ENCODE measurements at places on chromosomes 7 and 10.

DNA sequence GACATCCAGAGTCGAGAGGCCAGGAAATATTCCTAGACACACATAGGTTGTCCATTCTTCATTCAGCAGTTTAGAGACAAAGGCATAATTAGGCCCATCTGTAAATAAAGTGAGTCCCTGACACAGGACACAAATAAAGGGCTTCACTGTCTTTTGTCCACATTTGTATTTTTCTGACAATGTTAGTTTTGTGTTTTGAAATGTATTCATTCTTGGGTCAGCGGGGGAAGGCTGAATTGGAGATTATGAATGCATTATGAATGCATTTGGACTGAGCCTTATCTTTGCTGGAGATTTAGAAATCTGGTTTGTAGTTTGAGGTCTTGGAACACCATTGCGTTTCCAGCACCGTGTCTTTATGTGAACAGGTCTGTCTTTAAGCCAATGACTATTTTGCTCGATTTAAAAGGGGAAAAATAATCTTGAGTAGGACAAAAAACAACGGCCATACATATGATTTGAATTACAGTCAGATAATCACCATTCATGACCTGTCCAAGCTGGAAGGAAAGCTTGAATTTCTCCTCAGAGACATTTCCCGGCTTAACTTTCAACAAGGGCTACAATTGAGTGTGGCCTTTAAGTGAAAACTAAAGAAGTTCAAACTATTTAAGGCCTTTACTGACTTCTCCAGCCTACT, 334.8 kb downstream of the WDR11 start:
- no peak for DNase-seq

GRCh38 chr10:27746397-27747095, 927 bp upstream of the MKX start:
- no peak for DNase-seq

DNA sequence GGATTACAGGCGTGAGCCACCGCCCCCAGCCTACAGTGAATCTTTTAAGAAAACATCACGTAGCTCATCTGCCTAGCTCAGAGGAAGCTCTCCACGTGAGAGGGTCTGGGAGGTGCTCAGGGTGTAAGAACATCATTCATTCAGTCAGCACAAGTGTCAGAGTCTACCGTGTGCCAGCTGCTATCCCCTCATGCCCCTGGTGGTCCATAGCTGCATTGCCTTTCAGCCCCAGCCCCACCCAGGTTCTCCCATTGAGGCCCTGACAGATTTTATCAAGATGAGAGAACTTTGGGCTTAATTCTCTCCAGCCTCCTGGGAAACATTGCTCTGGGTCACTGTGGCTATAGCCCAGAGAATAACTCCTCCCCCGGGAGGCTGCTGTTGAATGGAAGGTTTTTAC, 45.1 kb downstream of the ZNF503 start:
- DNase-seq: no peak

GRCh38 chr7:39217783-39218182, 240.1 kb downstream of the POU6F2 start:
- DNase-seq: no peak

DNA sequence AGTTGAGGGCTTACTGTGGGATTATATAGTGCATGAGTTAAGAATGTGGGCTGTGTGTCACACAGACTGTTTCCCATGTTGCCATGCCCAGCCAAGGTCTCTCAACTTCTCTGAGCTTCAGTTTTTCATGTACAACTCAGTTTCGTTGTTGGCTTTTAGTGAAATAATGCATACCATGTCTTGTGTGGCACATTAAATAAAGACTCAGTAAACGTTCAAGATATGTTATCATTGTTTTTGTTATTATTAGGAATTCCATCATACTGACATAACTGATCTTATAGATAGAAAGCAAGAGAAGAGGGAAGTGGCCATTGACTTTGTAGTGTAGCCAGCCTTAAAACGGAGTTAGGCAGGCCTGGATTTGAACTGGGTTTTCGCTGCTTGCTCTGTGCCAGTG, 2.9 kb downstream of the CDK14 start:
- no peak for DNase-seq

- no peak for DNase-seq
These were observed 382.1 kb downstream of the ANKRD7 start for GRCh38 chr7:118606602-118607001.

- DNase-seq: no peak
These were observed 527.2 kb downstream of the GATA3 start for GRCh38 chr10:8581521-8582225.

GRCh38 chr10:44992070-44992731, 8.5 kb upstream of the ZNF22 start:
- DNase-seq: no peak

DNA sequence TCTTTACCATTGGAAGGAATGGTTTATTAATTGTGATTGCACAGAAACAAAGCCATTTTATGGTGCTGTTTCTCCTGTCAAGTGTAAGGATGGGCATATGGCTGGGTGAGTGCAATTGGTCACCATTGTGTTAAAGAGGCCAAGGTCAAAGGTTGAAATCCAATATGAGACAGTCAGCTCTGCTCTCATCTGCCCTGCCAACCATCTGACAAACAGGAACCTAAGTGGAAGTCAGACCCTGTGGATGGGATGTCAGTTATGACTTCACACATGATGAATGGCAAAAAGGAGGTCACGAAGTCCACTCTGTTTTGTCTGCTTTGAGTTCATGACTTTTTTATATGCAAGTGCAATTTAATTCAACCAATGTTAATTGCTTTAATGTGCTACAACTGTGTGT, 172.7 kb upstream of the TMEM229A start:
- no peak for DNase-seq

- DNase-seq: no peak
These were observed at the start of gene MCMBP for GRCh38 chr10:119872610-119872859. MCMBP (minus strand) TSS chr10:119872843; CDS start chr10:119872584, 259 bp downstream.

DNA sequence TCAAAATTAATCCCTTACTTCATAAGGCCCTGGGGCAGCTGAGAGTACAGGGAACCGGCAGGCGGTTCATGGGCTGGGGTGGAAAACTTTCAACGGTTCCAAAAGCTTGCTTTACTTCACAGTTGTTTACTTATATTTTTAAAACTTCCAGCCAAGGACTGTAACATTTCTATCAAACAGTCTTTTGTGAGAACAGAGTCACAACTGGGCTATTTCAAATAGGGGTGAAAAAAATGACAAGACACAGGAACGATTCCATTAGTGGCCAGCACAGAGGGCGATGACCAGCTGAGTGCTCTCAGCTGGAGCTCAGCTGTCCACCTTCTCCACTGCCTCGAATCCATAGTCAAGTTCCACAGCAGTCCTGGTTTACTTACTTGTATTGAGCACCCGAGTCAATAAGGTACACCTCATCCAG, 48.2 kb downstream of the XPNPEP1 start:
- DNase-seq: no peak

- DNase-seq: no peak
These were observed 72.7 kb upstream of the PRKG1 start for GRCh38 chr10:51001587-51001986.

DNA sequence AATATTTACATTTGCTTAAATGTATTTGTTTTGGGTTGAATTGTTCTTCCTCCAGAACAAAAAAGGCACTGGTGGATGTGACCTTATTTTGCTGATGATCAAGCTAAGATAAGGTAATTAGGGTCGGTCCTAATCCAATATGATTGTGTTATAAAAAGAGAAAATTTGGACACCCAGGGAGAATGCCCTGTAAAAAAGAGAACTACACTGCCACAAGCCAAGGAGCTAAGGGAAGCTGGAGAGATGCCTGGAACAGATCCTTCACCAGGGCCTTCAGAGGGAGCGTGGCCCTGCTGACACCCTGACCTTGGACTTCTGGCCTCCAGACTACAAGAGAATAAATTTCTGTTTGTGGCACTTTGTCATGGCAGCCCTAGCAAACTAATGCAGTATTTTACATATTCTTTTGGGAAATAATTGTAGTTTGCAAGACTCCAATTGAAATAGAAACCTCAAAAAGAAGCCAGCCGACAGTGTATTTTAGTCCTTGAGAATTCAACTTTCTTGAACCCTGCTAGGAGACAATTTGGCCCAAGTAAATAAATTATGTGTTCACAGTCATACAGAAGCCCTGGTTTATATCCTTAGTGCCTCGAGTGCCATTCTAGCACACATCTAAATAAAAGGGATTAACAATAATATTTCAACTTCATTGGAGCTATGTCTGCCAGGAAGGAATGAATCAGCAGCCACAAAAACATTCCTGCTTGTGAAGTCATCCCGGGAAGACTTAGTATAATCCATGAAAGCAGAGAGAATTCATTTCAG, 164.6 kb downstream of the PKD1L1 start:
- peak; percentile 91 for DNase-seq

DNA sequence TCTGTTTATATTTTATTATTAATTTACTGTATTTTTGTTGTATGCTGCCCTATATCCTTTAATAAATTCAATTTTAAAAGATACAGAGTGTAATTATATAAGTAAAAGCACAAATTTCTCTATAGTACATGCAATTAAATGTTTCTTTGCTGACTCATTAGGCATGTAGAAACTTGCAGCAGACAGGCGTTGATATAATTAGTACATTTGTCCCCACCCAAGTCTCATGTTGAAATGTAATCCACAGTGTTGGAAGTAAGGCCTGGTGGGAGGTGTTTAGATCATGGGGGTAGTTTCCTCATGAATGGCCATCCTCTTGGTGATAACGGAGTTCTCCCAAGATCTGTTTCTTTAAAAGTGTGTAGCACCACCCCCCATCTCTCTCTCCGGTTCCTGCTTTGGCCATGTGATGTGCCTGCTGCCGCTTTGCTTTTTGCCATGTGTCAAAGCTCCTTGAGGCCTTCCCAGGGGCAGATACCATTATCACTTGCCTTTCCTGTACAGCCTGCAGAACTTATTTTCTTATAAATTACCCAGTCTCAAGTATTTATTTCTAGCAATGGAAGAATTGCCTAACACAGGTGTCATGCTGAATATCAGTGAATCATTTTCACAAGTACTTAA, 63.7 kb downstream of the TSPAN12 start:
- DNase-seq: peak; percentile 2

GRCh38 chr10:103697787-103698186, 157.6 kb downstream of the SH3PXD2A start:
- DNase-seq: no peak

GRCh38 chr7:157616426-157616825, 279.6 kb downstream of the DNAJB6 start:
- no peak for DNase-seq

DNA sequence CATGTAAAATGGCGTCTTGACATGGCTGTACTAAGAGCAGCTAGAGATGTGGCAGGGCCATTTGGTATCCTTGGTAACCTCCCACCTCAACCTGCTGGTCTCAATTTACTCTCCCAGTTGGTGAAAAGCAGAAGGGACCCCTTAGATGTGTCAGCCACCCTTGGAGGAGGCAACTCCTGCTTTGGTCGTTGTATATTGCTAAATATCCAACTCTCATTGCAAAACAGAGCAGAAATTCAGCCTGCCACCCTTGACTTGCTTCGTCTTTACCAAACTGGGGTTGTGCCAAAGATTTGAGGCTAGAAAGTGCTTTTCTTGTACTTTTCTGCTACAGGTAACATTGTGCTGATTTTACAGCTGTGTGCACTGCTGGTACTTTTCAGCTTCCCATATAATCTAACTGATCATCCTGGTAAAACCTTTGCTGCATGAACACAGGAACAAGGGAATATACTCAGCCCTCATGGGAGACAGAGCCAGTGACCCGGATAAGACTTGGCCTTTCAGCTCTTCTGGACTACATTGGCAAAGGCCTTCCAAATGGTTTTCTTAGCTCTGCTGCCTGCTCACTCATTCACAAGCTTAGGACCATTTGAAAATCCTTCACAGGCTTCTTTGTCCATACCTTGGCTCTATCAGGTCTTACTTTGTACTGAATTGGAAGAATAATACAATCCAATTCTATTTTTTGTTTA, 2.2 kb upstream of the VSTM4 start:
- DNase-seq: no peak

DNA sequence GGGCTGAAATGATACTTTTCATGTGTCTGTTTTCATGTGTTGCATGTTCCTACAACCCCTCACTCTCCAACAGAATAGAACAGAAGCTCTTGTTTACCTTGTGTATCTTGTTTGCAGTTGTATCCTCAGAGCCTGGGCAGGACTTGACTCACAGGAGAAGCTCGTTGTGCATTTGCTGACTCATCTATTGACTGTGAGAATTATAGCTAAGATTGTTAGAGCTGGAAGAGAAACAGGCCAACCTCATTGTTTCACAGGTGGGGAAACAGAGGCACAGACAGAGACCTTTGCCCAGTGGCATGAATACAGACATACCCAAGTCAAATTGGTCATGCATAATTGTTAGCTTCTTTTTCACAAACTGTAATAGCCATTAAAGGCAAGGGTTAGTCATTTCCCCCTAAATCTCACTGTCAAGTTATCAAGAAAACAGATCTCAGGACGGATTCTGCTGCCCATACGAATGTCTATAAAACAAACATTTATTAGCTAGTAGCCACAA, 4.6 kb upstream of the TSPAN15 start:
- peak; percentile 52 for DNase-seq

- DNase-seq: peak; percentile 91
These were observed 56.6 kb downstream of the TWIST1 start for GRCh38 chr7:19060761-19061259.

- DNase-seq: no peak
These were observed 331.5 kb upstream of the NPVF start for GRCh38 chr7:25559581-25560367.

DNA sequence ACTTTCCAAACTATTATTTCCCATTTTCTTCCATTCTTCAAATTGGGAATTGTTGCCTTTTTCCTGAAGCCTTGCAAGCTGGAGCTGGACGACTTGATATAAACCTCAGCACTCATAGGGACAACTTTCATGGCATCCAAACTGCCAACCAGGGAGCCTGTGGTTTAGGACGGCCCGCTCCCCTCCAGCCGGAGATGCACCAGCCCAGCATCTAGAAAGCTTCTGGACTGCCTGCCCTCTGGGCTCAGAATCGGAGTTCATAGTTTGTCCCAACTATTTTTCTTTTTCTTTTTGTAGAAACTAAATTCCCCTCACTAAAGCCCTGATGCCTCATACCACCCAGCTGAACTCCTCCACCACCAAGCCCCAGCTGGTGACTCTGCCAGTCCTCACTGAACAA, 200.3 kb downstream of the DNAJB6 start:
- DNase-seq: no peak

DNA sequence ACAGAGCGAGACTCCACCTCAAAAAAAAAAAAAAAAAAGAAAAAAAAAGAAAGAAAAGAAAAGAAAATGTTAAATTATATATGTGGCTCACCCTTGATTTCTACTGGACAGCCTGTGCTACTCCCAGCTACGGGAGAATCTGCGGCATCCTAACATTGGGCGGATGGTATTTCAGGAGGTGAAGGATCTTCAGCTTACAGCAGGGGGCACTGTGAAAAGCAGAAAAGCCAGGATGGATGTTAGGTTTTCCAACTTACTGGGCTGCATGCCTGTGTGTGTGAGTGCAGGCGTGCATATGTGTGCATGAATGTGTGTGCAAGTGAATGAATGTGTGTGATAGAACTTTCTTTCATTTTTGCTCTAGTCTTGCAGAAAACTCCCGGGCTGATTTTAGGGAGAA, 1066.5 kb downstream of the TYW1 start:
- DNase-seq: no peak

- DNase-seq: no peak
These were observed 5.1 kb downstream of the UNCX start for GRCh38 chr7:1237704-1238255.
